ENCODE measurements at places on chromosomes 5 and 9.

DNA sequence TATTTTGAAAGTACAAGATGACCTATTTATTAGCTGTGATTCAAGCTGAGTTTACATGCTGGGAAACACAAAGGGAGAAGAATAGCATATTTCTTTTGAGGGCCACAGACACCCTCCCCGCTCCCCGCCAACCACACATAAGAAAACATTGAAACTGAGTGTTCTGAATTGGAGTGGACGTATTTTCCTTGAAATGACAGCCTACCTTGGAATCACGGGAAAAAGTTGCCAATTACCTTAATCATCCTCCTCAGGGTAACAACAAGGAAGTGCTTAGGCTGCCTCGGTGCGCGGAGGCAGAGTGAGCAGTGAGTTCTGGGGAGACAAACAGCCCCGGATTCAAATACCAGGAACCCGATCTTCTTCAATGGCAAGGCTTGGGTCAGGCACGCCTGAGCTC, 31.4 kb downstream of the CFAP77 start:
- no peak for ATAC-seq

DNA sequence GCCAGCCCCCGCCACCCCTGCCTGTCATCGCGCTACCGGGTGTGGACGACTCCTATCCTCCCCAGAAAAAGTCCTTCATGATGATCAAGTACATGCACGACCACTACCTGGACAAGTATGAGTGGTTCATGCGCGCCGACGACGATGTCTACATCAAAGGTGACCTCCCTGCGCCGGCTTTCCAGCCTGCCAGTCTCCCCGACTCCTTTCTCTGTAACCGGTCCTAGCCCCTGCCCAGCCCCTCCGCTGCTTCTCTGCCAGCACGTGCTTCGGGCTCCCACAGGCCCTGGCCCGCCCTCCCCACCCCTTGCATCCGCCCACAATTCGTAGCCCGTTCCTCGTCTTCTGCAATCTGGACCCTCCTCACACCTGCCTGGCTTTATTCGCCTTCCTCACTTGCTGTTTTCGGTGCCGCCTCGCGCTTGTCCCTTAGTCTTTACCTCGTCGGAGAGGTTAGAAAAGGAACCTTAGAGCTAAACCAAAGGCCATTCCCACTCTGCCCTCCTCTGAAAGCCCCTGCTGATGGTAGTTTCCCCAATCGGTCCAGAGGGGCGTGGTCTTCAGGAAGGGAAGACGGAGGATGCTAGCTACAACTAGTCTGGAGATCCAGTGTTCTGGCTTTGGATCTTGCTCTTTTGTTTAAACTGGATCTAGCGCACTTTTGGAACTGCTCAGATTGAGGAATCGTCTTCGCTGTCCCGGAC, 1.4 kb downstream of the CHSY3 start:
- ATAC-seq: peak; percentile 3

DNA sequence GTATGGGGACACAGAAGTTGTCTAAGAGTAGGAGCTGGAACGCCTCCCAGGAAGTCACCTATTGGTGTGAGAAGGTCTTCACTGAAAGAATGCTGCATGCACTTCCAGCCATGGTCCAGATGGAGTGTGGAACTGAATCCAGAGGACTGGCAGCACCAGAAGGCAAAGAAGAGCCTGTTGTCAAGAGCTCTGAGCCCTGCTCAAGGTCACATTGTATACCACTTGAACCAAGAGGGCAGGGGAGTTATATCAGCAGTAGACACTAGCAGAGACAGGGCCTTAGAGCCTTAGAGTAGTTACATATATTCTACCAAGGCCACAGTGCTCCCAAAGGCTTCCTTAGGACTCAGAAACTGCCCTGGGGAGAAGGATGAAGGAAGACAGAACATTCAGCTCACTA, 130.8 kb upstream of the POC5 start:
- no peak for ATAC-seq

- ATAC-seq: no peak
Observed at GRCh38 chr9:90007516-90008440, 403.0 kb downstream of the GADD45G start.

DNA sequence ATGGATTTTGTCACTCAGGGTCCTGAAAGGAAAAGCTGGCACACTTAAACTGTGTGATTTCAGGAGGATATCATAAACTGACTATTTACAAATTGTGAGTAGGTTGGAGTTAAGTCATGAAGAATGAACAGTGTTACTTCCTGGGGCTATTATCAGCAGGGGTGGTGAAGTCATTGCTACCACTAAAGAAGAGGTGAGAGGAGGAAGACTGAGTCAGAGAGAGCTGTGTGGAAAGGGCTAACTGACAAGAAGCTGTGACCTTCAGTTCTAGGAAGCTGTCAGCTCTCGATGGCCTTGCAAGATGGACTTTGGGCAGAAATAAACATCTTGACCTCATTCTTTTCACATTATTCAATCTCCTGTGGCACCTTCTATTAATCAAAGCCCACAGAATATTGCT, 72.3 kb upstream of the STARD4 start:
- ATAC-seq: no peak

DNA sequence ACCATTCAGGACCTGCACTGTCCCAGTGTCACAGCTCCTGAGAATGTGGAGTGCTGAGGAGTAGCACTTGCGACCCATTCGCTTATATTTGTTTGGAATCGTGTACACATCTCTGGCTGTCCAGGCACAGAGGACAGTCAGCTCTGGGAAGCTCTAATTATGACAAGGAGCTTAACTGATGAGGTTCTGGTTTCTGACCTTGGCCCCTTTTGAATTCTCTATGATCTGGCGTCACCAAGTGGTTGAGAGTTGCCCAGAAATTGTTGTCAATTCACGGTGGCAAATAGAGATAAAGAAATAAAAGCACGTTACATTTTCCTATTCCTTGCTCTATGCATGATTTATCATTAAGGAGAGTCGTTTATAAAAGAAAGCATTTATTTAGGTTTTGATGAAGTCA, 34.9 kb upstream of the LECT2 start:
- no peak for ATAC-seq

DNA sequence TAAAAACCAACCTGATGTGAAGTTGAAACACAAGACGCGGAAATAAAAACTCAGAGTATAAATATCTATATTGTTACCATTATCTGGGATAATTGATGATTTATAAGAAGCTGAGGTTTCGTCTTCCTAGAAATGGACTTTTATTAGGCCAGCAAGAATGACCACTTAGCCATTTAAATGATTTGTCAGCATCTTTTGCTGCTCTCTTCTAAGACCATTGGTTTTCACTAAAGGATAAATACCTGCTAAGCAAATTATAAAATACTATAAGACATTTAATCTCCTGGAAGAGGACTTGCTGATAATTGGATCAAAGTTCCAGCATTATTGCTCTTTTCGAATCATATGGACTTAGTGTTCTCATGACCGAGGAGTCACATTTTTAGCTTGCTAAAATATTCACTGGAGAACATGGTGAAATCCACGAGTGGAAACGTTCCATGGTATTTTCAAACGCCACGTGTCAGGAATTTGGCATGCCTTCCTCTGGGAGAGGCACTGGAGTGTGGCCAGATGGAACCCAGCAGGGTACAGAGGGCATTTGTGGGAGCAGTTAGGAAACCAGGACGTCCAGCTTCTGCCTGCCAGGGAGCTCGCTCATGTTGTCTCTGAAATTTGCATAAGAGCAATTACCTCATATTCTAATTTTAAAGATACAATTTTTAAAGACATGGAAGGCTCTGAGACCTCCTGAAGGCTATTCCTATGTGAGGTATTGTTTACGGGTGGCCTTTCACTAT, 43.1 kb downstream of the TNFAIP8 start:
- ATAC-seq: peak; percentile 29

- peak; percentile 62 for ATAC-seq
Observed at GRCh38 chr9:114911167-114911821, 19.1 kb downstream of the TNFSF8 start.

- no peak for ATAC-seq
Observed at GRCh38 chr5:88888848-88889188, 5.8 kb upstream of the MEF2C start.
